ENCODE measurements at places on chromosomes 2 and 18.

GRCh38 chr2:125424266-125424785 lies 1231.6 kb upstream of the GYPC start:
- DNase-seq = no peak

DNA sequence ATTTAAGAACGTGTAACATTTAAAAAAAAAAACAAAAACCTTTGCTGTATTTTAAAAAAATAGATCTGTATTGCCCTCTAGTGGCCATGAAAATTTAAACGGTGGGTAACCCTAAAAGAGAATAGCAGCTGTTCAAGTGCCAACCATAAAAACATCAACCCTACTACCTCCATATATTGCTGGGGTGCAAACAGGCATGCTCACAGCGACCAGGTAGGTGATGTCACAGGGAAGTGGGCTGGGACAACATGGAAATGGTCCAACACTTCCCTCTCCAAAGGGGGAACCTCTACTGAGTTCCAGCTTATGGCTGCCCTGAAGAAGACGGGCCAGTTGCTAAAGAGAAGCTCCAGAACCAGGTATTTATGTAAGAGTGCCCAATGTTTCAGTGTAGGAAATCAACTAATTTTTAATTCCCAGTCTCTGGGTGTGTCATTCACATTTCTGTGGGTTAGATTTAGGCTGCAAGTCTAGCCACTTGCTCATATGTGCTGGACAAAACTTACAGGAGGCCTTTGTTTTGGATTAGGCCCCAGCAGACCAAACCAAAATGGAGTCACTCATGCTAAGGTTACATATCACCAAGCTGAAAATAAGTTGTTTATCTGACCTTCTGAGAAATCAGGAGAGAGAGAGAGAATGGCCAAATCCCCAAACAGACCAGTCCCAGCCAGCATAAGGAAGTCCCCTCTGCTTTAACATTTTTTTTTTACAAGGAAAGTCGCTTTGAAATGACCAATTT lies 54.5 kb downstream of the SKA1 start:
- DNase-seq = no peak

GRCh38 chr2:1366546-1367134 lies 46.6 kb upstream of the TPO start:
- no peak for DNase-seq

DNA sequence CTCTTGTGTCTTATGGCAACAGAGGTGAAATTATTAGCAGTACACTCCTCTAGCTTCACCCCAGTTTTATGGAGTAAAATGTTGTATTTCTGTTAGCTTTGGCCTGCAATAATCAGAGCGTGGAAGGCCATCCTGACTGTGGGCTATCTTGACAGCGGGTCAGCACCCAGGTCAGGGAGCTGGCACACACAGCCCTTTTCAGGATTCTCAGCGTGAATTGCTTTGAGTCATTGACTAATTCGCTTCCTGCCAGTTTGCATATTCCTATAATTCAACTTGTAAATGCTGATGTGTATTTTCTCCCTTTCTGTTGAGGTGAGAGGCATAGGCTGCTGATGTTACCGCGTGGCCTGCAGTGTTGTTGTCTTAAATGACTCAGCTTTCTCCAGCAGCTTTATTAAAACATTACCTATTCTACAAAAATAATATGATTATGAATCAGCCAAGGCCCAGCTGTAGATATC lies 109.6 kb upstream of the EML6 start:
- no peak for DNase-seq

- no peak for DNase-seq
Observed at GRCh38 chr2:108855194-108855593, 68.6 kb downstream of the CCDC138 start.

DNA sequence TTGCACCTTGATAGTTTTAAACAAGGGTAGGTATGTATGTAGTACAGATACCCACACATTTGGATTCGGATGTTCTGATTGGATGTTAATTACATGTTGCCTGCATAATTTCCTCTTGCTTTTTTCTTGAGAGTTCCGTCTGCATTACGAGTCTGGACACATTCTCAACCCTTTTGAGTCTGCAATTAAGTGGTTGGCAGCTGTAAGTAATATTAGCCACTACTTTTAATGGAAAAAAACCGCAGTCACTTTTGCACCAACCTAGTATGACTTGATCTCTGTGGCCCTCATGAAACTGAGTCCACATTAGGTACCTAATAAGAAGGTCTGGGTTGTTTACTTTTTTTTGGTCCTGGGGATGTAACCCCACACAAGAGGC lies 217.3 kb downstream of the VAPA start:
- no peak for DNase-seq

DNA sequence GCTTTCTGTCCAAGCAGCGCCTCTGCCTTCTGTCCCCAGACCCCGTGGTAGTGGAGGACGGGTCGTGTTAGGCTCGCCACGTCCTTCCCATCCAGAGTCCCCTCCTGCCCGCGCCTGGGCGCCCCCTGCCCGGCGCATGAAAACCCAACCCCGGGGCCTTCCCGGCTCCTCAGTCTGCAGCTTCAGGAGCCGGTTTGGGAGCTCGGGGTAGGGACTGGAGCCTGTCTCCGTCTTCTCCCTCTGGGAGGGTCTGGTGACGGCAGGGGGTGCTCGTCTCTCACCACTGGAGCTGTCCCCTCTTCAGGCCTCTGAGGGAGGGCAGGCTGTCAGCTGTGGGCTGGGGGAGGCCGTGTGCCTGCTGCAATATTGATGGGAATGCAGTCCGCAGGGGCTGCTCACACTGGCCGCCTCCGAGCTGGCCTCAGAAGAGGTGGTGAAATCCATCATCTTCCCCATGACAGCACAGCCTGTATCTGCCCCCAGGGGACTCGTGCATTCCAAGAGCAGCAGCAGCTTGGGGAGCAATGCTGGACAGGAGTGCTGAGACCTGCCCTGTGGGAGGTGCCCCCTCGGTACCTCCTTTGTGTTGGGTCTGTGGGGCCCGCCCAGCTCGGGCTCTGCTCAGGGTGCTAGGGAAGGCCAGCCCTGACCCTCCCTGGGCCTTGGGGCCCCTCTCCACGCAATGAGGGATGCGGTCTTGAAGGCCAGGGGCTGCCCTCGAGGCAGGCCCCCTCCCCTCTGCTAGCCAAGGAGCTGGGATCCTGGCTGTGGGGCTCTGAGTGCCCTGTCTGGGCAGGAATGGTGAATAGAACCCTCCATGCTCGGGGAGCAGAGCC lies 17.8 kb upstream of the KLHL30 start:
- DNase-seq = no peak

DNA sequence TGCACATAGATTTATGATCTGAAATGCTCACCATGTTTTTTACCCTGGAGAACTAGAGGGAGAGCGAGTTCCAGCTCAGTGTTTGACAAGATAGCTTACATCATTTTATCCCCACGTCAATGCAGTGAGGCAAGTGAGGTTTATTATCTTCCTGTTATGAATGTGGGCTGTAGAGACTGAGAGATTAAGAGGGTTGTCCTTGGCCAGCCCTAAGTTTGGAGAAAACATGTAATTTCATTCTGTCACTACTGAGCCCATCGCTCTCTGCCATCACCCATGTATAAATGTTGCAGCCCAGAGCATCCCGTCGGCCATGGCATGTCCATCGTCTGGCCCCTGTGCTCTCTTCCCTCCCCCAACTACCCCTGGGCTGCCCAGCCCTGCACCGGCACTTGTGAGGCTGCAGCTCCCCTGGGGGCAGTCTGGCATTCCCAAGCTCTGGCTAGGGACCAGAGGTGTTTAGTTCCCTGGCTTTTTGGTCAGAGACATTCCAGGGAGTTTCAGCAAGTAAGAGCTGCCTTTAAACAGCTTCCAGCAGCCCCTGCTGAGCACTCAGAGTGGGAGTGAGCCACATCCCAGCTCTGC lies 136.7 kb downstream of the ANTXR1 start:
- no peak for DNase-seq

- no peak for DNase-seq
Observed at GRCh38 chr2:201808027-201808426, 1.7 kb downstream of the CDK15 start.

- DNase-seq = no peak
Observed at GRCh38 chr2:45042401-45042800, 33.1 kb upstream of the SIX2 start.

DNA sequence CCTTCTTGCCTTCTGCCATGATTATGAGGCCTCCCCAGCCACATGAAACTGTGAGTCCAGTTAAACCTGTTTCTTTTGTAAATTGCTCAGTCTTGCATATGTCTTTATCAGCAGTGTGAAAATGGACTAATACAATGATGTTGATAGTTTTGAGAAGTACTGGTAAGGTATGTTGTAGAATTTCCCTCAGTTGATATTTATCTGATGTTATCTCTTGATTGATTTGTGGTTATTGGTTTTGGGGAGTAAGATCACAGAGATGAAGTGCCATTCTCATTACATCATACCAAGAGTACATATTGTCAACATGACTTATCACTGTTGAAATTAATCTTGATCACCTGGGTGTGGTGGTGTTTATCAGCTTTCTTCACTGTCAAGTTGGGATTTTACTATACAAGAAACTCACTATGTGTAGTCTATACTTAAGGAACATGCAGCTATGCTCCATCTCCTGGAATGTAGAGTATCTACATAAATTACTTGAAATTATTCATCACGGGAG lies 5.1 kb upstream of the SPAG16 start:
- no peak for DNase-seq

DNA sequence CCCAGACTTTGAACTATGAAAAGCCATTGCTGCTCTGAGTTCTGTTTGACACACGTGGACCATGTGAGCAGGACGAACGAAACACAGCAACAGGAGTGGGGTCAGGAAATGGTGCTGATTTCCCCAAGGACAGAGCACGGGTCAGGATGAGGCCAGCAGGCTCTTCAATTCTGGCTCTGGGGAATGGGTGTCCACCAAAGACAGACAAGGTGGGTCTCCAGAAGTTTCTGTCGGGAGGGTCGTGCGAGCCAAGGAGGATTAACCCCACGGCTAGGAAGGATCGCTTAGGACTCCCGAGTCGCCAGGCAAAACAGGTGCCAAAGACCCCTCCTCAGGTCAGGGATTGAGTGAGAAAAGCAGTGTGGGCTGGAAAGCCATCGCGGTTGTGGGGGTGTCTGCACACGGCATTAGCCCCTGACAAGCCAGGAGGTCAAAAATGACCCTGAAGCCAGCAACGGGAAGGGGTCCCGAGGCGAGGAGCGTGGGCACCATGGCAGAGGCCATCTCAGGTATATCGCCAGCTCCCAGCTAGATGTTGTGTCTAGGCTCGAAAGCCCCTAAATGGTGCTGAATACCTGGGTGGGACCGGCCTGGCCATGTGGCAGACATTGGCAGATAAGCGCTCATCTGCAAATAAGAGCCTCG lies 213.9 kb upstream of the SALL3 start:
- no peak for DNase-seq

- DNase-seq = no peak
Observed at GRCh38 chr2:32363597-32363996, 6.8 kb downstream of the BIRC6 start.

GRCh38 chr2:109125593-109126500 lies 3.2 kb upstream of the SH3RF3 start:
- DNase-seq = no peak

- DNase-seq = no peak
Observed at GRCh38 chr18:50644807-50645206, 84.9 kb downstream of the MAPK4 start.

DNA sequence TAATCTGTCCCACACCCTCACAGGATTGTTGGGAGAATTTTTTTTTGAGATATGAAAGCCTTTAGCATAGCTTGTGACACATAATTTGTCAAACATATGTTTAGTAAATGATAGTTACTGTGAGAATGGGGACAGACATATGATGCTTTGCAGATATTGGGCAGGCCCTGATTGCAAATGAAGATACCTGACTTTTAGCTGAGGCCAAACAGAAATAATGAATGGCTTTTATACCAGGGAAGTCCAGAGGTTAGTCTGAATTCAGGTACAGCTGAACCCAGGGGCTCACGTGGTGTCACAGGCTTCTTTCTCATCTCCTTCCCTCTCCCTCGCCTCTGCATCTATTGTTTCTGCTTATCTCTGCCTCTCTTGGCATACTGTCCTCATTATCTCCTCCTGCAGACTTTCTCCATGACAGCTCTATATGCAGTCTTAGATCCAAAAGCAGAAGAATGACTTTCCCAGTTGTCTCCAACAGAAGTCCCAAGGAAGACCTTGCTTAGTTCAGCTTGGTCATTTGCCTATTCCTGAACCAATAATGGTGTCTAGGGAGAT lies 4.9 kb upstream of the WNT10A start:
- DNase-seq = no peak

GRCh38 chr18:7273301-7273921 lies 42.5 kb downstream of the LRRC30 start:
- no peak for DNase-seq

DNA sequence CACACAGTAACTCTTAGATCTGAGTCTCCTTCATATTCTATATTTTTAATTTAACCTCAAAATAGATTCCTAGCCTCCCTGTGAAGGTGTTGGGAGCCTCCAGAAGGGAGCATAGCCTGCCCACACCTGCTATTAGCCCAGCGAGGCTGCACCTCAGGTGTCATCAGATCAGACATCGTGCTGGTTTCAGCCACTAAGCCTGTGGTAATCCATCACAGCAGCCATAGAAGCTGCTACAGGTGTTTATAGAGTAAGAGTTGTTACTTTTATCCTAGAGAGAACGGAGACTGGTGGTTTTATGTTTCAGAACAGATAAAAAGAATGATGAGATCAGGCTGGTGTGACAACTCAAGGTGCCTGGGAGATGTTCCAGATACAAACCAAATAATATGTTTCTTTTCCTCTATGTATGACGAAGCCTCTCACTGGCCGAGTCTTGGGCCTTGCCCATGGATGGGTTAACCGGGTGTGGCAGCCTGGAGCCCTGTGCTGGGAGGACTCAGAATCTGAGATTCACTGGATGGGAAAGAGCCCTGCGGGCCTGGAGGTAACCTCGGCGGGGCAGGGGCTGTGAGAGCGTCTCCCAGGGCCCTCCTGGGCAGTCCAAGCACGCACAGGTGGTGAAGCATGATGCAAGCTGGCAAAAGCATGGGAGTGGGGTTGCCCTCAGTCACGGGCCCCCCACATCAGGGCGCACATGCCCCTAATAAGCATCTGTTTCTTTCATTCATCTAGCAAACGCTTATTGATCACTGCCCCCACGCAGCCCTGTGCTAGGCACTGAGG lies 73.7 kb downstream of the MRPS9 start:
- DNase-seq = no peak

GRCh38 chr2:201923436-201924328 lies 110.0 kb upstream of the FZD7 start:
- DNase-seq = no peak

- DNase-seq = no peak
Observed at GRCh38 chr2:238946318-238947242, 98.7 kb downstream of the TWIST2 start.

DNA sequence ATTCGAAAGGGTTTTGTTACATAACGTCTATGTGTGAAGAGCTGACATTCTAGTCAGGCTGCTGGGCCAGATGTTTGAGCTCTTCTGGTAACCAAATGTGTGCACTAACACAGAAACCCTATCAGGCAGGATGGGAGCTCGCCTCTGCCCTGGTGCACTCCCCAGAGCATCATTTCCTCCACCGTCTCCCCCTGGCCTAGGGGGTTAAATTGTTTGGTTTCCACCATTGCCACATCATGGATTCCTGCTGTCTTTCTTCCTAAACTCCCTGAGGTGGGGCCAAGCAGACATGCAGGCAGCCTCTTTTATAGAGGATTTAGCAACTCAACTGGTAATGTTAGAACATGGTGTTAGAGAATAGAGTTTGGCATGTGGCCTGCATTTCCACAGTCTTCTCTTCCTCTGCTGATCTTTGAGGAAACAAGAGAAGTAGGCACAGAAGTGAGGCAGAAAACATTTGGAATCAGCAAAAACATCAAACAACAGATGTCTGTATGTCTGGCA lies 87.3 kb downstream of the ANTXR1 start:
- DNase-seq = no peak

- no peak for DNase-seq
Observed at GRCh38 chr2:20303966-20304365, 46.7 kb downstream of the PUM2 start.

Data from activated CD8-positive, alpha-beta memory T cell treated with anti-CD3 and anti-CD28 coated beads for 1 hour (primary cell).